ENCODE measurements at places on chromosomes 2 and 18.

- DNase-seq, result peak; percentile 34
Observed at GRCh38 chr2:191597186-191597751, 80.7 kb upstream of the NABP1 start.

- peak; percentile 22 for DNase-seq
Observed at GRCh38 chr2:55014962-55015939, 35.0 kb downstream of the RTN4 start.

DNA sequence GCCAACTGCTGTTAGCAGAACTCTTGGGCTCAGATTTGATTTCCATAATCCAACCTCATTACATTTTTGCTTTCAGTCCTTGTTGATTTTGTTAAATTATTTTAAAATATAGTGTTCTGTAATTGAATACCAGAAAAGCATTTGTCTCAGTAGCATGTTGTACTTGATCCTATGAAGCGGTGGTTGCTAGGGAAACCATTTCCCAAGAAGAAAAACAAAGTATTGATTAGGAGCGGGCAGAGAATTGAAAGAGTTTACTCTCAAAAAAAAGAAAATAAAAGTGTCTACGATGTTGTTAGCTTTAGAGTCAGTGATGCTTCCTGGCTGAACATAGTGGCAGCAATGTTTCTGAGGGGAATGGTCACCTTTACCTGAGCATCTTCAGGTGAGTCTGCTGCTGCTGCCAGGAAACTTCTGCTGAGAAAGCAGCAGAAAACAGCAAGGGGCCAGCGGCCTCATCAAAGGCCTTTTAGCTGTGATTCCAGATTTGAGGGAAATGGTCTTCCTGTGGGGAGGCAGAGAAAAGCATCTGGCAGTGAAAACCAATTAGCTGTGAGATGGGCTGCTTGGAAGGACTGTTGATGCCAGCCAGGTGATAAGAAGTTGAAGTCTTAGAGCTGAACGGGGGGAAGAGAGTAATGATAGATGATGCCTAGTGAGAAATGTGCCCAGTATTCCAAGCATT, 37.1 kb downstream of the CRIM1 start:
- DNase-seq, result no peak

DNA sequence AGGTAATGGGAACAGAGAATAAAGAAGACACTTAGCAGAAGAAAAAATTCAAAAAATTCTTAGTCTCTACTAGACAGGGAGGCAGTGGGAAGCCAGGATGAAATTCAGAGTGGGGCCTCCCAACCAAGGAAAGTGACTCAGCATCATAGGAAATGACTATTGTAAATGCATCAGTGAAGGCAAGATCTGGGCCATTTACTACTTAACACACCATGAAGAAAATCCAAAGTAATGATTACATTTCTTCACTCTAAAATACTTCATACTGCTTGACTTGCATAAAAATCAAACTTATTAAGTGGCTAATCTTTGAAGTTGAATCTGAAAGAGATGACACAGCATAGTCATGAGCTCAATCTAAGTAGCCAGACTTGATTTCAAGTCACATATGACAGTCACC, 405.8 kb upstream of the SLC39A10 start:
- DNase-seq, result no peak

DNA sequence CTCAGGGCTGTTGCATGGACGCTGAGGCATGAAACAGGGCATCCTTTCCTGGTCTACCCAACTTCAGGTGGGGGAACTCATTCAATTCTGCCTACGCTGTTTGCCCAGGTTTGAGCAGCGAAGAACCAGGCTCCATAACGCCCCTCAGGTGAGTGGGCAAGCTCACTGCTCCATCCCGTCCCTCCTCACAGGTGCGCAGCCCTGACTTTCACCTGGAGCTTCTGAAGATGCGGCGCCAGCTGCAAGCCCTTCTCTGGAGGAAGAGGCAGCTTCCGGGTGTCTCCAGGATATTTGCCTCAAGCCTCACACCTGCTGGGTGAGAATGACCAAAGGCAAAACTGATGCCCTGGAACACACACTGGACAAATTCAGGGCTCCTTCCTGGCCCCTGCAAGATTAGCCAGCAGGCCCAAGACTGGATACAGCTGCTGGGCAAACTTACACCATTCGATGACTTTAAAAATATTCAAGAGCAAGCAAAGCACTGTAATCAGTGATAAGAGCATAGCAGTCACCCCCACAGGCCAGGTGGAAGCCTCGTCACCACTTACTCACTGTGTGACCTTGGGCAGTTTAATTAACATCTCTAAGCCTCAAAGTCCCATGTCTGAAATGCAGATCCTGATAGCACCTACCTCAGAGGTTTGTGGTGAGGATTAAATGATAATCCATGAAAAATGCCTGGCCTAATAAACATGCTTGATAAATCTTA, 97.7 kb downstream of the GYPC start:
- no peak for DNase-seq

DNA sequence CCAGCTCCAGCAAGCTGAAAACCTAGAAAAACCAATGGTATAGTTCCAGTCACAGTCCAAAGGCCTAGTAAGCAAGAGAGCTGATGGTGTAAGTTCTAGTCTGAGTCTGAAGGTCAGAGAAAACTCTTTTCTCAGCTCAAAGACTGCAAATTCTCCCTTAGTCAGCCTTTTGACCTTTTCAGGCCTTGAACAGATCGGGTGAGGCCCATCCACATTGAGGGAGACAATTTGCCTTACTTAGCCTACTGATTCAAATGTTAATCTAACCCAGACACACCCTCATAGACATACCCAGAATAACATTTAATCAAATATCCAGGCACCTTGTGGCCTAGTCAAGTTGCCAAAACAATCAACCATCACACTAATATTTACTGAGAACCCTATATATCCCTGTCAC, 110.8 kb upstream of the KCNJ3 start:
- no peak for DNase-seq

- peak; percentile 68 for DNase-seq
Observed at GRCh38 chr18:79782566-79783308, 15.0 kb upstream of the KCNG2 start.

DNA sequence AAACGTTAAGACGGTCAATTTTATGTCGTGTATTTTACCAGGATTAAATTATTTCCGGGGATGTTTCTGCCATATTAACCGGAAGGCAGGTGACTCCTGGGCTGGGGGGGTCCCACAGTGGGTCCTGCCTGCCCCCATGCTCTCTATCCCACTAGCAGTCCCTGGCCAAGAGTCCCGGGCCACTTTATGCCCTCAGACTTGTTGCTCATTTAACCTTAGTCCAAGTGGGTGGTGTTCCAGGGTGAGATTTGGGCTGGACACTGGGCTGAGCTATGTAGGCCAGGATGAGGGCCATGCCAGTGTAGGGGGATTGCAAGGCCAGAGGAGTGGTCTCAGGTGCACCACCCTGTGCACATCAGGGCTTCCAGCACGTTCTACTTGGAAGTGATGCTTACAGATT, 24.1 kb downstream of the TWIST2 start:
- DNase-seq, result no peak

DNA sequence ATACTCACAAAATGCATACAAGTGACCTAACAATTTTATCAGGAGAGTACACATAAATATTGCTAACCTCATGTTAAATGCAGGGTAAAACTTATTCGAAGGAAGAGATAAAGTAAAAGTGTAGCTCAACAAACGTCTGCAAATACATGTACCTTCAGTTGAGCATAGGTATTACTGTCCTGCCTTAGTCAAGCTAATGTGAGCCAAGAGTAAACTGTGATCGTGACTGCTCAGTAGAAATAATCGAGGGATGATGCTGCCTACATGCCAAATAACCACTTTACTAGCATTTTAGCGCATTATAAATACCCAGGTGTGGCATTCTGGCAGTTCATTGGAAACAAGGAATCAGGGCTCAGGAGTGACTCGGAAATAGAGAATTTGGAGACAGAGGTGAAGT, 779.5 kb downstream of the SOCS6 start:
- DNase-seq, result no peak

DNA sequence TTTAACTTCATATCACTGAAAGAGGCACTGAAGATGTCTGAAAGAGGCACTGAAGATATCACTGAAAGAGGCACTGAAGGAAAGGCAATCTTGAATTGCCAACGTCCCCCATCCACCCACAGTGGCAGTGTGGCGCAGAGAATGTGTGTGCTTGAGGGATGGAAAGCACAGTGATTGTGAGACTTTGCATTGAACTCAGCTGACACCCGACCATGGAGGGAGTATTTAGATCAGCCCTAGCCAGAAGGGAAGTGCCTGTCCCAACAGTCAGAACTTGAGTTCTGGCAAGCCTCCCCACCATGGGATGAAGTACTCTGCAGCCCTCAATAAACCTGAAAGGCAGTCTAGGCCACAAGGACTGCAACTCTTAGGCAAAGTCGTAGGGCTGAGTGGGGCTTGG, 33.8 kb downstream of the MAP4K3 start:
- no peak for DNase-seq

DNA sequence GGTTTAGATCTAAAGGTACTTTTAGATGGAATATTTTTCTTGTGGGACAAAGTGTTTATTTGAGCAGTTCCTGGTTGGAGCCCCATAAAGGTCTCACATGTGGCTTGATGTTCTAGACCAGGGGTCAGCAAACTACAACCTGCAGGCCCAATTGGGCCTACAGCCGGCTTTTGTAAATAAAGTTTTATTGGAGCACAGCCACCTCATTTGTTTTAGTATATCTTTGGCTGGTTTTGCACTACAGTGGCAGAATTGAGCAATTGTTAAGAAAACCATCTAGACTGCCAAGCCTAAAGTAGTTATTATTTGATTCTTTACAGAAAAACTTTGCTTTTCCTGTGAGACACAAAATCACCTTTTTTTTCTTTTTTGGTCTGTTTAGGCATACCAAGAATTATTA, 41.6 kb downstream of the NDC80 start:
- no peak for DNase-seq

DNA sequence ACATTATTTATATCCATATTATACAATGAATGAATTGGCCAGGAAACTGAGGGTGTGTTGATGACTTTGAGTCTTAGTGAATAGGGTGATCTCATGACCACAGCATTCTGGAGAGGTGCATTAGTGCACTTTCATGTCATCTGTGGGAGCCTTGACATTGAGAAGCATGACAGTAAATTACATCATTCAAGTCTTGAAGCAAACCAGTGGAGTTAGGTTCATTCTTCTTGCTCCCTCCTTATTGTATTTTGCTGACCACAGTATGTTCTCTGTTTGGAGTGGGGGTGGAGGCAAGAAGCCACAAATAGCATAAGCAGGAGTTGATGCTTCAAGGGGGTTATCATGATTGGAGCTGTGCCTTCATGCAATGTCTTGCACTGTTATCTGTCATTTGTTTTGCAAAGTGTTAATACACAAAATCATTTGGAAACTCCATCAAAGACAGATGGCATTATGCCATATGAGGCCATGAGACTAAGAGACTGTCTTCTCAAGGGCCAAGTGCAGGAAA, 680.2 kb downstream of the NYAP2 start:
- DNase-seq, result no peak

DNA sequence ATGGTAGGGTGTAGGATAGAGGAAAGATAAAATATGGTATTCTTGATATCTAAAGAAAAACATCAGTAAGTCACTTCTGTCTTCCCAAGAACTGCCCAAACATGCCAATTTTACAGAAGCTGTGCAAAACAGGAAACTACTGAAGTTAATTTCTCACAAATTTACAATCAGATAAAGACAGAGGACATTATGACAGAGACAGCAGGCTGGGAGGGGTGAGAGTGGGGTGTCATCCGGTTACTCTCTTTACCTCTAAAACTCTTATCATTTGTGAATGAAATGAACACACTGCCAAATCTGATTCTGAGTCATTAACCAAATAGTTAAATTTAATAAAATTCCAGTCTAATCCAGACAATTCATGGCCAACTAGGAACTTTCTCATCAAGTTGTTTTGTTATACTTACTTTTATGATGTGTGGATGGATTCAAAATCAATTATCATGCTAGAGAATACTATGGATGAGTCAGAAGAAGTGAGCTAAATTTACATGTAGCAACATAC, 323.2 kb upstream of the MEX3C start:
- no peak for DNase-seq

DNA sequence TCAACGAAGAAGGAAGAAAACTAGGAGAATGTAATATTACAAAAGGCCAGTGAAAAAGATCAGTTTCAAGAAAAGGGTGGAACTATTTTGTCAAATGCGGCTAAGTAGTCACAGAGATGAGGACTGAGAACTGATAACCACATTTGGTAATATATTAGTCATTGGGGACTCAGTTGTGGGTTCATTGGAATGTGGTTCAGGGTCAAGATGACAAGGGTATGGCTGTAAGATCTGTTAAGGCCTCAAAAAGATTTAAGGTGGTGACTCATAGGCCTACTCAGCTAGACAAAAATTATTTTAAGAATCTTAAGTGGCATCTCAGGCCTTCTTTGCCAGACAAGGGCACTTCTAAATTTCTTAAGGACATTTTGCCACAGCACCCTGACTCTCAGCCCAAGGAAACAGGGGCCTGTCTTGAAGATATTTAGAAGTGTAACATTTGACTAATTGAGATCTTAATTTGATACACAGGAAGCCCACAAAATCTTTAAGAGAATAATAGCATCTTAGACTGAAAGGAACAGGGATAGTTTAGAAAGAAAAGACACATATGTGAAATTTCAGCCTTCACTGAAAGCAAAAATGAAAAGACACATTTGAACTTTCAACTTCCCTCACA, 81.3 kb downstream of the STRADB start:
- no peak for DNase-seq

- DNase-seq, result peak; percentile 70
Observed at GRCh38 chr2:45494275-45494977, 116.6 kb downstream of the SRBD1 start.

DNA sequence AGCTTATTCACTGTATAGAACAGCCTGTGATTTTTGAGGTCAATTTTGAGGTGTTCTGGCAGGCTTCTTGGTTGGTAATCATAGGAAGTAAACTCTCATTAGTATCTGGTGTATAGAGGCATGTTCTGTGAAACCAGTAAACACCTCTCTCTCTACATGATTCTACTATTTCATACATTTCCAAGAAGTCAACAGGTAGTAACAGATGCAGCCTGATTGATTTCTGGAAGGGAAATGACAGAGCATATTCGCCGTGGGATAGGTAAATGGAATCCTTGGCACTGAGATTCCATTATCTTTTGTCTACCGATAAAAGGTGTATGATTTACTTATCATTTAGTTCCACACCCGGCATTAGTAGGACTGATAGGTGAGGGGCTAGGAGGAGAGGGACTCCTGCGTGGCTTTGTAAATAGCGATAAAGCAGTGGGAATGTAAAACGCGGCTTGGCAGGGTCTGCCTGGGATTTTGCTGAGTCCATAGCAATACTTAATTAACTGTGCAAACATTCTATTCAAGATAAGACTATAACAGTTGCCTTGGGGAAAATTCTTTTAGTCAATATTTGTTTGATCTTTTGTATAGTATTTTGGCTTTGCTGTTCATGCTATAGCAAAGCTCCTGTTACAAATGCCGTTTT, 32.3 kb downstream of the LYPD6B start:
- DNase-seq, result peak; percentile 84

- no peak for DNase-seq
Observed at GRCh38 chr18:211582-211981, 53.2 kb downstream of the USP14 start.
